Body of pancreas (tissue), 4 donors: ENCODE measurements at places on chromosomes 2 and 18. TPM values are rescaled to one million over a fixed set of nuclear protein-coding genes. Genes with fewer than 3 reads are reported as not detected.

Gene NDC80
- not detected for total RNA-seq

Gene AKAIN1
- total RNA-seq, result not detected

Gene TAF4B
- 12.2 TPM for total RNA-seq

Gene DNAJC5G
- 1.3 TPM for total RNA-seq

DNA sequence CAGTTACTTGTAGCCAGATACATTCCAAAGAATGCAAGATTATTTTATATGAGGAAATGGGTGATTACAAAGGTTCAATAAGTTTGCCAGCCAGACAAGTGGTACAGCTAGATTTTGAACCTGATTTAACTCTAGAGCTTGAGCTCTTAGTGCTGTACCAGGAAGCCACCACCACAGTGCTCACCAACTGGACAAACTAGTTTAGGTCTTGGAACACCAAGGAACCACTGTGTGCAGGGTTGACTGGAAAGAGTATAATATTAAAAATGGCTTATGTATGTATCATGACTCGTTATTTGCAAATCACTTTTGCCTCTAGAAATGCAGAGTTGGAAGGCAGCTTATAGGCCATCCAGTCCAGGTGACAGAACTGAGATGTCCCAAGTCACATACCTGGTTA is 177.2 kb downstream of the TXNL1 start:
- DNase-seq, result no peak
- no peaks in the 10 kb centered on the region for H3K27me3 ChIP-seq
- H3K4me1 ChIP-seq, result no peaks in the 10 kb centered on the region
- no peak overlapping the region for H3K27ac ChIP-seq
- H3K4me3 ChIP-seq, result no peak overlapping the region

DNA sequence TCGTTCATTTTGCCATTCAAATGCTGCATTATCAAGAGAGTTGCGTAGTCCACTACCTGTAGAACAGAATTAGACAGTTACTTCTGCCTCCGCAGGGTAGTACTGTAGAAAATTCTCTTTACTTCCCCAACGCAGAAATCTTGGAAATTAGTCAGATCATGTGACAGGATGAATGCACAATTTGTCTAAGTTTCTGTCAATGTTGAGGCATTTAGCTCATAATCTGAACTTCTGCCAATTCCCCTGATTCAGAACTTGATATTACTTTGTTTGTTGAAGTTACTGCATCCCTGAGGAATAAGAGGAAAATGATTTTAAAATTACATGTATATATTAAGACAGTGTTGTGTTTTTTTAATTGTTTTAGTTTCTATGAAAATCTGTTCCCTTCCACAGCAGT is 83.4 kb downstream of the TTC27 start:
- peaks cover 27% of the 10 kb centered on the region for H3K4me1 ChIP-seq
- no peak overlapping the region for H3K4me3 ChIP-seq
- no peak for DNase-seq
- no peaks in the 10 kb centered on the region for H3K27me3 ChIP-seq

- H3K36me3 ChIP-seq, result no peaks in the 10 kb centered on the region
- H3K27ac ChIP-seq, result no peak overlapping the region
- H3K4me3 ChIP-seq, result no peak overlapping the region
- no peak for DNase-seq
- no peaks in the 10 kb centered on the region for H3K27me3 ChIP-seq
Measured at GRCh38 chr2:41710944-41711343, 336.9 kb upstream of the PKDCC start.

Gene IL37
- total RNA-seq, result not detected

DNA sequence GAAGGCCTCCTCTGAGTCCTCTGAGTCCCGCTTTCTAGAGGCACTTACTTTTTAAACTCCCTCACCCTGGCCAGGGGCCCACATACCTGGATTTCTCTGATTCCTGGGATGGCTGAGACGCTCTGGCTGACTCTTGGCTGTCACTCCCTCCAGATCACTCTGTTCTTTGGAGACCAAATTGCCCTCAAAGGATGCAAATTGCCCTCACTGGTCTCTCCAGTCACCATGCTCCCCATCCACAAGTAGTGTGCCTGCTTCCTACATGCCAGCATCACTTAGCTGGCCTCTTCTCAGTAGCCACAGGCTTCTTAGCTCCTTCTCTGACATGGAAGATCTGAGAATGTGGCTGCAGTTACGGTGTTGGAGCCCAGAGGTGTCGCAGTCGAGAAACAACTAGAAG is 41.3 kb upstream of the CCDC68 start:
- H3K4me1 ChIP-seq, result no peaks in the 10 kb centered on the region
- DNase-seq, result no peak
- H3K27ac ChIP-seq, result no peak overlapping the region
- H3K36me3 ChIP-seq, result no peaks in the 10 kb centered on the region
- H3K27me3 ChIP-seq, result no peaks in the 10 kb centered on the region

Gene MCM6
- 4.9 TPM for total RNA-seq

GRCh38 chr2:241087420-241088268 is 14.4 kb downstream of the MTERF4 start:
- peaks cover 23% of the 10 kb centered on the region for H3K36me3 ChIP-seq
- DNase-seq, result no peak
- H3K27me3 ChIP-seq, result no peaks in the 10 kb centered on the region
- no peaks in the 10 kb centered on the region for H3K4me1 ChIP-seq
- no peak overlapping the region for H3K4me3 ChIP-seq

Gene NPHP1
- 3.6 TPM for total RNA-seq

DNA sequence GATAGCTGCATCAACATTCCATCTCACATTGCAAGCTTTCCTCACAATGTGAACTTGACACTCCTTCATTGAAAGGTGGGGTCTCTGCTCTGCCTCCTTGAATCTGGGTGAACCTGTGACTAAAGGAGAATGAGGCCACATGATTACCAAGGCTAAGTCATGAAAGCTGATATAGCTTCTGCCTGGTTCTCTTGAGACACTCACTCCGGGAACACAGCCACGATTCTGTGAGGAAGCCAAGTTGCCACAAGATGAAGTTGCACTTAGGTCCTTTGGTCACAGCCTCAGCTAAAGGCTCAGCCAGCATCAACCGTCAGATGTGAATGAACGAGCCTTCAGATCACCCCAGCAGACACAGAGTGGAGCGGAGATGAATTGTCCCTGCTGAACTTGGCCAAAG is 94.7 kb upstream of the FAM136A start:
- no peak overlapping the region for H3K27ac ChIP-seq
- H3K27me3 ChIP-seq, result no peaks in the 10 kb centered on the region
- H3K4me1 ChIP-seq, result no peaks in the 10 kb centered on the region
- H3K36me3 ChIP-seq, result no peaks in the 10 kb centered on the region

DNA sequence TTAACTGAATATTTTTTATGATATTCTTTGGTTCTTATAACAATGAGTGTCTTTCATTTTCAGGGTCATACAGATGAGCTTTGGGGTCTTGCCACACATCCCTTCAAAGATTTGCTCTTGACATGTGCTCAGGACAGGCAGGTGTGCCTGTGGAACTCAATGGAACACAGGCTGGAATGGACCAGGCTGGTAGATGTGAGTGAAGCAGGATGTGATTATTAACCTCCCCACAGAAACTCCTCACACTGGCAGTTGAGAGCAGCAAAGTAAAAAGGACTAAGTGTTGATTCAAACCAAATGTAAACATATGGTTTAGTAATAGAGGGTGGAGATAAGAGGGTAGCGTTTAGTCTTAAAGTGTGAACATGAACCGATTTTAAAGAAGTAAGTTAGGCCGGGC is 57.8 kb downstream of the COX7A2L start:
- H3K36me3 ChIP-seq, result no peaks in the 10 kb centered on the region
- H3K27ac ChIP-seq, result no peak overlapping the region
- H3K4me3 ChIP-seq, result no peak overlapping the region

- H3K27me3 ChIP-seq, result no peaks in the 10 kb centered on the region
- DNase-seq, result no peak
- H3K4me1 ChIP-seq, result peaks cover 23% of the 10 kb centered on the region
Measured at GRCh38 chr2:36964496-36965058, 1.8 kb downstream of the STRN start.

DNA sequence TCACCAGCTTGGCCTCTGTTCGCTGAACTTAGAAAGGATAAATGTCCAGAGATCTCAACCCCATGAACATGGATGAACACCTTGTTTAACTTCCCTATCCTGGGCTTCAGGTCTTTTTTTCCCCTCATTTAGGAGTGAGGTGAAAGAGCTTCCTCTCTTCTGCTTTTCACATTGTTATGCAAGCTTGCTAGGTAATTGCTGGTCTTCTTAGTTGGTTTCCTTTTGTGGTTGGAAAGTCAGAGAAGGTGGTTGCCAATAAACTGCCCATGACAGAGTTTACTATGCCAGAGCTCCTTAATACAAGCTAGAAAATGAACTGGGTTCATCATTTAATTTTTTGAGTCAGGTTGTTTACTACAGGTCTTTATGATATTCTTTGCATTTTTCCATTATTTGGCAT is 16.6 kb downstream of the SLC9A4 start:
- no peak overlapping the region for H3K4me3 ChIP-seq
- H3K36me3 ChIP-seq, result no peaks in the 10 kb centered on the region
- H3K4me1 ChIP-seq, result no peaks in the 10 kb centered on the region
- no peaks in the 10 kb centered on the region for H3K27me3 ChIP-seq
